ENCODE measurements at places on chromosomes 7 and 10.

DNA sequence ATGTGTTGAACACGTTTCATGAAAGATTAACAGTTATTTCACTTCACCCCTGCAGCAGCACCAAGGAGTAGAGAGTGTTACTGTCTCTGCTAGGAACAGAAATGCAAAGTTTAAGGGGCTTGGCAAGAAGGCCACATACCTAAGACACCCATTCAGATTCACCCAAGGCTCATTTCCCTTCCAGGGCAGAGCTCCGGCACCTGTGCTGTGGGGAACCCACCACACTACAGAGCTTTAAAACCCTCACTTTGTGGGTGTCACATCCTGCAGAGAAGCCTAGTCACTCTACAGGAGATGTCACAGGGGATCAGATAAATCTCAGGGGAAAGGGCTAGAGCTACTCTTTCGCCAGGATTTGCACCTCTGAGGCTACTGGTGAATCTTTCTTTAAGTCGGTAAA lies 176.1 kb upstream of the KLF6 start:
- DNase-seq: no peak

DNA sequence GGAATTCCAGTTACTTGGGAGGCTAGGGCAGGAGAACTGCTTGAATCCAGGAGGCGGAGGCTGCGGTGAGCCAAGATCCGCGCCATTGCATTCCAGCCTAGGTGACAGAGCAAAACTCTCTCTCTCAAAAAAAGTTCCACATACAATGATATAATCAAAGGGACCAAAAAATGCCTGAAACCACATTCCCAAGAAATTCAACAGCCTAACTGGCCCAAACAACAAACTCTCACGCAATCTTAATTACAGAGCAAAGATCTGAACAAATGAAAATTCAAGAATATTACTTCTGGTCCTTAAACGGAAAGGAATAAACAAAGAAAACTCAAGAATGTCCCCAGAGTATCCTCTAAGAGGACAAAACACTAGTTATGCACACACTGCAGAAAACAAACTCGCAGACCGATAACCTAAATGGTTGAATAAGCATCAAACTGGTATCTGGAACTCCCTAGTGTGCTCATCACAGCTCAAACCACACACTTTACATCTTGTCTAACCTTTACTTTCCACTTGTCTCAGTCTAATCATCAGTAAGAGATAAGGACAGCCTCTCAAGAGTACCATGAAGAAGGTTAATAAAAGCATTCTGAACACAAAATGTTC lies 3.7 kb downstream of the OGA start:
- DNase-seq: no peak

DNA sequence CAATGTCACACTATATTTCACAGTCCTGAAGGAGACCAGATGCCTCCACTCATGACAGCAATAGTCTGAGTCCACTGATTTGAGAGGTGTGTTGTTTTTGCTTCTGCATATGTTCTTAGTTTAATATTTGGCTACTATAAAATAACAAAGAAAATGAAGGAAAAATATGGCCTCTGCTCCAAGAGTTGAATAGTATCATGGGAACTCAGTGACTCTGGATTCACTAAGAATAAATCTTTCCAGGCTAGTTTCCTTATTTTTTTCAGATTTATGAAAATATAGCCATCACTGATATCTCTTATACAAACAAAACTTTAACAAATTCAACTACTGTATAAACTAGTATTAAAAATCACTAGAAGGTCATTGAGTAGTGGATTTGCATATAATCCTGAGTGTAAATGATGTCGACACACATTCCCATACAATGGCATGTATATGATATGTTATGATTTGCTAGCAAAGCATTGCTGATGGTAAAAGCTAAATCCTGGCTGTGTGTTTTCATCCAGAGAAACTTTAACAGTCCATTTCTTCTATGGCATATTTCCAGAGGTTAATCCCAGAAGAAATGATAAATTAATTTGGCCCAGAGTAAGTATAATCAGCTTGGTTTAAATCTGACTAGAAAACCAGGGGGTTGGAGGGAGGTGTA lies 66.0 kb upstream of the VIPR2 start:
- no peak for DNase-seq

DNA sequence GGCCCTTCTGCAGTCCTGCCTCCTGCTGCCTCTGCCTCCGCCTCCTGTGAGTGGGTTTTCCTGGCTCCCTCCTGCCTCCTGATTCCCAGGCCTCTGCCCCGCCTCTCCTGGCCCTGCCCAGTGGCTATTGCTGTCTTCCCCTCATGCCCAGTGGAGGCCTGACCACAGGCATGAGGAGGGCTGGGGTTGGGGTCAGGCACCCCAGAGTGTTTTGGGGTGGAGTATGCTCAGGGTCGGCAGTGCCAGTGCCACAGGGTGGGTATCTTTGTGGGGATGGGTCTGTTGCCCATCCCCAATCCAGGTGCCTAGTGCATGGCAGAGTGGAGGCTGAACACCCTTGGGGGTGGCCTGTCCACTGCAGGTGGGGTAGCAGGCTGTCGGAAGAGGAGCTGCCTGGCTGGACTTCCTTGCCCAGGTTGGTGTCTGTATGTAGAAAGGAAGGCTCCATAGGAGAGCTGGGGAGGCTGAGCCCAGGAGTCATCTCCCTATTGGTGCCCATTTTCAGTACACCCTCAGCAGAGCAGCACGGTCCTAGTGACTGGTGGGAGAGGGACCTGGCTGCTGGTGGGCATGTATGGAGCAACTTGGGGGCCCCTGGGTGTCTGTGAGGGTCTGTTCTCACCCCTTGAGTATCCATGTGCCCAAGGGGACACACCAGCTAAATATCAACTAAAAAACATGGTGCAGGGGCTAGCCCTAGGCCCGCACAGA lies 62.2 kb downstream of the ARHGAP22 start:
- no peak for DNase-seq

GRCh38 chr7:43905209-43905946 lies 1.0 kb downstream of the URGCP start:
- DNase-seq: no peak

DNA sequence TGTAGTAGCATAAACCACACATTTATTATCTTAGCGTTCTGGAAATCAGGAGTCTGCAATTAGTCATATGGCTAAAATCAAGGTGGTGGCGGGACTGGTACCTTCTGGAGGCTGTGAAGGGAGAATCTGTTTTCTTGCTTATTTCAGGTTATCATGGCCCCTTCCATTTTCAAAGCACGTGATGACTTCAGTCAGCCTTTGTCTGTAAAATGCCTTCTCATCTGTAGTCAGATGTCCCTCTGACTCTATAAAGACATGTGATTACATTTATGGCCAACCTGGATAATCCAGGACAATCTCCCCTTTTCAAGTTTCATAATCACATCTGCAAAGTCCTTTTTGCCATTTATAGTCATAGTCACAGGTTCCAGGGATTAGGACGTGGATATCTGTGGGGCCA lies 15.5 kb upstream of the ZNF248 start:
- DNase-seq: no peak

GRCh38 chr7:136697271-136697670 lies 171.2 kb upstream of the CHRM2 start:
- no peak for DNase-seq

- DNase-seq: no peak
These were observed 649.2 kb upstream of the C7orf33 start for GRCh38 chr7:147941381-147941780.

GRCh38 chr7:113875224-113875623 lies 43.6 kb downstream of the PPP1R3A start:
- no peak for DNase-seq

DNA sequence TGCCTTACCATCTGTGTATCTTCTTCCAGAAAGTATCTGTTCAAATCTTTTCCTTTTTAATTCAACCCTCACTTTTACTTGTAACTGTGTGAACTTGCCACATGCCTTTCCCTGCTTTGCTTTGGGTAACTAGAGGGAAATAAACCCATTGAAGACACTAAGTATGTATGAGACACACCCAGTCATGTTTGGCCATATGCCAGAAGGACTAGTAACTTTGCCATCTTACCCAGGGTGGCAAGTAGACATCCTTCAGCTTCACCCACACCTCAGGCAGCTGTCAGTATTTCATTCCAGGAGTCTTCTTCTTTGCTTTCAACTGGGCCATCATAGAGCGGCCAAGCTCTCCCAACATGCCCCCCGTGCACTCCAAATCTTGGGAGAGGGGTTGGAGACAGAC lies 323.1 kb downstream of the TNS3 start:
- no peak for DNase-seq

GRCh38 chr10:98328163-98328562 lies 60.2 kb upstream of the LOXL4 start:
- DNase-seq: no peak

DNA sequence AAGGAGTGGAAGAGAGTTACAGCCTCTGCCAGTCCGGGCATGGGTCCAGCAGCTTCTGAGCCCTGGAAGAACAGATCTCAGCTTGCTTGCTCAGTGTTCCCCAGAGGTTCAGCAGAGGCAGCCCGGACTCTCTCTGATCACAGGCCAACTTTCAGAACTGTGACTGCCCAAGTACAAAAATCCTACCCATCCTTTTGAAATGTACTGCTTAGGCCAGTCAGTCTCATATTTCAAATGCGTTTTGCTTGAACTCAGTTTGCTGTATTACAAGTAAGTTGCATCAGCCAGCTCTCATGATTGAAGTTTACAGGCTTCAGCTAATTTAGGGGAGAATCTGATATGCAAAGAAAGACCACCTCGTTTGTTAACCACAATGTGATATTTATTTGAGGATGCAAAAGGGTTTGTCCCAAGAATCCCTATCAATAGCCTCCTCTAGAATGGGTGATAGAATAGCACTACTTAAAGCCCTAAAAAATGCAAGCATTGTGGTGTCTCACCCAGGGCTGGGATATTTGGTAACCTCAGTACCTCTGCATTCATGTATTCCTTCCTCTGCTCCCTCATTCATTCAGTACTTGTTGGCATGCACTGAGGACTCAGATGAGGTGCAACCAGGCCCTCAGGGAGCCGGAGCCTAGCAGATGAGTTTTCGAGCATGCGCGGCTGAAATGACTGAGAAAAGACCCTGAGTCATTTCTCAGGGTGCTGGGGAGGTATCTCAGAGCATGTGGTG lies 7.0 kb downstream of the AIMP2 start:
- no peak for DNase-seq

GRCh38 chr7:49255054-49255453 lies 330.7 kb downstream of the CDC14C start:
- DNase-seq: no peak
